ENCODE measurements at places on chromosomes 6 and 20. TPM values are rescaled to one million over a fixed set of nuclear protein-coding genes. Genes with fewer than 3 reads are reported as not detected.

The TBXT gene
- total RNA-seq: not detected

The CFAP61 gene
- total RNA-seq: 0.34 TPM

The COL21A1 gene
- 9.9 TPM for total RNA-seq

The UFL1 gene
- total RNA-seq: 27.1 TPM

The DDO gene
- not detected for total RNA-seq

The SGK2 gene
- total RNA-seq: 0.93 TPM

The TRIM31 gene
- under 0.01 TPM for total RNA-seq

The KHDC1L gene
- total RNA-seq: not detected

The ZNF292 gene
- total RNA-seq: 19.1 TPM

The DSP gene
- total RNA-seq: 1,323 TPM

The KIFC1 gene
- total RNA-seq: 0.68 TPM

The ARFRP1 gene
- 28.7 TPM for total RNA-seq

The BPHL gene
- total RNA-seq: 12.0 TPM

The FHL5 gene
- total RNA-seq: not detected

The PRPH2 gene
- 0.28 TPM for total RNA-seq
